DND-41 (cell line): ENCODE measurements at places on chromosomes 6 and 20.

- no peak for DNase-seq
Measured at GRCh38 chr6:91569071-91569470, 982.2 kb upstream of the MAP3K7 start.

GRCh38 chr6:150198532-150198931 lies 55.7 kb downstream of the PPP1R14C start:
- no peak for DNase-seq

DNA sequence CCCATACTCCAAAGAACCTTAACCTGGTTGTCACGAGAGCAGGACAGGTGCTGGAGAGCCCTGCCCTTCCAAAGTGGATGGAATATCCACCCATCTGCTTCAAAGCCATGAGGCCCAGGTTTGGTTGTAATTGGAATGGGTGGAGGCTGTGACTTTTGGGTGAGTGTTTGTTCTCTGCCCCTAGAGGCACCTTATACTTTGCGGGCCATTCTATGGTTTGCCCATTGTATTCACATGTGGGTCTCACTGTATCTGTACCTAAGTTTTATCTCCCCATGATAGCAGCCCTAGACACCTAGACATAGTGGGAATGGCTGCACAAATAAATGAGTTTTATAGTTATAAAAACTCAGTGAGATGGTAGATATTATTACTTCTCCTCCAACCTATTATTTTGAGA lies 67.1 kb upstream of the NAA20 start:
- DNase-seq, result no peak

DNA sequence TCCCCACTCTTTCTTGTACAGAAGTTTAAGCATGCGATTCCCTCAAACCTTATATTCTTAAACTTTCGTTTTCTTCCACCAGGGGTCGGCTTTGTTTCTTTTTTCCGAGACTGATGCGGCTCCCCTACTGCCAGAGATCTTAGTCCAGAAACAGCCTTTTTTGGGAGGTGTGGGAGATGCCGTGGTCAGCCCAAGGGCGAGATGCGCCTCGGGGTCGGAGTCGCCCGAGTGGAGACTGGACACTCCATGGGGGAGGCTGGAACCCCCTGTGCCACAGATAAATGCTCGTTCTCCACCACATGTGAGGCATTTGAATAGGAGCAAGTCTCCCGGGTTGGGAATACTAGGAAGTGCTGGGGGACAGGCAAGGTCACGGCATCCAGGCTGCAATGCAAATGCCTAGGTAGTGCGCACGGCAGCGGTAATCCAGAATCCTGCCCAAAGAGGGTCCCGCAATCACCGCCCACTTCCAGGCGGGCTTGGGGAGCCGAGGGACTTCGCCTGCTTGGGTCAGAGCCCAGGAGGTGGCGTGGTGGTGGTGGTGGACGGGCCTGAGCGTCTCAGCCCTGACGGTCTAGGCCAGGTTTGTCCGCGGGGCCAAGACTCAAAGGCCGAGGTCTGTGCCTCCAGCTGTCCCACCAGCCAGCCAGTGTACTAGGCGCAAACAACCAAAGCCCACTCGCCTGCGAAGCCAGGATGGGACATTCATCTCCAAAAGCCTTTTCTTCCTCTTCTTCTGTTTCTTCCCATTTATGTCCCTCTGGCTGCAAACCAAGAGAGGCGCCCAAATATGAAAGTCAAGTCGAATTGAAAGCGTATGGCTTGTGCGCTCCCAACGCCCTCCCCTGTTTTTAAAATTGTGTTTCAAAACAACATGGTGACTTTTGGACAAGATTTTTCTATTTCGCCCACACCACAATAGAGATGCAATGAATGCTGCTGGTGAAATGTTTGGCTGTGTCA lies 39.3 kb upstream of the OSTM1 start:
- DNase-seq, result peak; percentile 38
